ENCODE measurements at places on chromosomes 1 and 21.

- DNase-seq = no peak
These were observed 43.0 kb upstream of the RAB3GAP2 start for GRCh38 chr1:220315070-220315839.

DNA sequence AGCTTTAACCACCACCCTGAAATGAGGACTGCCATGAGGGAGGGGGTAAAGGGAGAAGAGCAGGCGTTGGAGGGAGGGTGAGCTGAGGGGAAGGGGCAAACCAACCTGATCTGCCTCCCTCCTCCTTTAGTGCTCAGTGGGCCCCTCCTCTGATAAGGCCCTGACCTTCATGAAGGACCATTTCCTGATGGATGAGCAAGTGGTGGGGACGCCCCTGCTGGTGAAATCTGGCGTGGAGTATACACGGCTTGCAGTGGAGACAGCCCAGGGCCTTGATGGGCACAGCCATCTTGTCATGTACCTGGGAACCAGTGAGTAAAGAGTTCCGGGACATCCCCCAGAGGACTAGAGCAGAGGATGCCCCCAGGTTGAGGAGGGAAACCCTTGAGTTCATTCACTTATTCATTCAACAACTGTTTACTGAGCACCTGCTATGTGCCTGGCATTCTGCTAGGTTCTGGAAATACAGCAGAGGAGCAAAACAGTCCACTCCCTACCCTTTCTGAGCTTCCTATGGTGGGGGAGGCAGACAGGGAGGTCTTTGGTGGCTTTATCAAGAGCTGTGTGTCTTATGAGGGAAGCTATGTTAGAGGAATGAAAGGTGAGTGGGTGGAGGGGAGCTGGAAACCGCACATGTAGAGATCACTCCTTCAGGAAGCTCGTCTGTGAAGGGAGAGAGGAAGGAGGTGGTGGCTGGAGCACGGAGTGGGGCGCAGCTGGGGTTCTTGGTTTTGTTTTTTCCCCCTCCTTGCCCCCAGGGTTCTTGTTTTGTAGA lies 19.5 kb downstream of the SEMA4A start:
- DNase-seq = no peak

DNA sequence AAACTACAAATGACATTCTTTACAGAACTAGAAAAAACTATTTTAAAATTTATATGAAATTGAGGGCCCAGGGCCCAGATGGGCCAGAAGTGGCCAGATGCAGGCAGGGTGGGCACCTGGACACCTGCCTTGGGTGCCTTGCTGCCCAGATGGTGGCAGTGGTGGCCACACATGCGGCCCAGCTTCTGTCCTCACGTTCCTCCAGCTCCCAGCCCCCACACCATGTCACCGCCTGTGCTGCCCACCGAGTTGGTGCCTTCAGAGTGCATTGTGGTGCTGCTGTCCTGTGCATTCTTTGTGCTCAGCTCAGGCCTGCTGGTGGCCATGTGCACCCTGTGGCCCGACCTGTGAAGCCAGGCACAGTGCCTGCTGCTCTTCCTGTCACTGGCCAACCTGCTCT lies 216.8 kb upstream of the CXADR start:
- DNase-seq = no peak

GRCh38 chr1:244276646-244277045 lies 175.1 kb downstream of the ADSS2 start:
- DNase-seq = no peak

DNA sequence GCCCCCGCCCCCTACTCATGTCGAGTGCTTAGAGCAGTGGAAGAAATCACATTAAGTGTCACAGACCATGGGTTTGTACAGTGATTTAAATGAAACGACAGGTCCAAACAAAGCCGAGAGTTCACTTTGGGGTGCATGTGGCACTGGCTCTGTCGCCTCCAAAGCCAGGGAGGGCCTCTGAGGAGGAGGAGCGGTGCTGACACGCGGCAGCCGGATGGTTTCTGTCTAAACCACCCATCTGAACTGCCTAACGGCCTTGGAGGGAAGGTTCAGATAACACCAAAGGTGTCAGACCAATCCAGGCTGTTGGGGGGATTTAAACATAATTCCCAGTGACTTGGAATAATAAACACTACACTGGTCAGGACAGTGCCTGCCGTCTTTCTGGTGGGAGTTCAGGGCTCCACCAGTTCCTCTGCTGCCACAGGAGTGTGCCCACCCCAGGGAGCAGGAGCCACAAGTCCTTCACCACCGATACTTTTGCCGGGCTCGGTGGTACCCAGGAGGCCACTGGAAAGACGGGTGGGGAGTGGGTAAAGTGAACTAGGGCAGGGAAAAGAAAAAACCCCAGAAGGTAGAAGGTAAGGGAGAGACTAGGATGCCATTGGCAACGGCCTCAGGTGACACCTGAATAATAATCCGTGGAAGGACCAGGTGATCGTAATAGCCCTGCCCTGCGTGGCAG lies 78.2 kb downstream of the SLC66A1 start:
- no peak for DNase-seq
